ENCODE measurements at places on chromosomes 5 and 9. TPM values are rescaled to one million over a fixed set of nuclear protein-coding genes. Genes with fewer than 3 reads are reported as not detected.

GRCh38 chr5:135236228-135236907, 162.7 kb downstream of the MACROH2A1 start:
- DNase-seq = peak; percentile 74

DNA sequence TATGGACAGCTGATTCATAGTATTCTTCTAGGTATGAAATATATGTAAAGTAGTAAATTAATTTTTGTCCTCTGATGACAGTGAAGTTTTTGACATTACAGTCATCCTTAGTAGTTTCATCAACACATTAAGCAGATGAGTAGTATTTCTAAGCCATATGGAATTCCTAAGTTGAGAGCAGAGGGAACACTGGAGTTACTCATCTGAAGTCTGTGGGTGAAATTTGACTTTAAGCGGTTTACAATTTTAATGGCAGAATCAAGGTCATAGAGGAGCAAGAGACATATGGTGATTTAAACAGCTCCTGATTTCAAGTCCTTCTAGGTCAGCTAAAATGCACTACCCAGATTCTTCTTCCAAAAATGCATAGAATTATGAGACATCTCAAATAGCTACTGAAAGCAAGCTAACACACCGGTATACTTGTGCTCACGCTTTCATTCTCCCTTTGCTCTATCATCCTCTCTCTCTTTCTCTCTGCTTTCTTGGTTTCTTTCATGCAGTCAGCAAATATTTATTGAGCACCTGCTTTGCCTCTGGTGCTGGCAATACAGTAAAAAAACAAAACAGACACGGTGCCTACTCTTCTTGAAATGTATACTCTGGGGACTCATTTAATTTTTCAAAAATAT, 235.9 kb downstream of the FER start:
- DNase-seq = no peak

GRCh38 chr5:159318448-159318847, 11.8 kb downstream of the IL12B start:
- no peak for DNase-seq

DNA sequence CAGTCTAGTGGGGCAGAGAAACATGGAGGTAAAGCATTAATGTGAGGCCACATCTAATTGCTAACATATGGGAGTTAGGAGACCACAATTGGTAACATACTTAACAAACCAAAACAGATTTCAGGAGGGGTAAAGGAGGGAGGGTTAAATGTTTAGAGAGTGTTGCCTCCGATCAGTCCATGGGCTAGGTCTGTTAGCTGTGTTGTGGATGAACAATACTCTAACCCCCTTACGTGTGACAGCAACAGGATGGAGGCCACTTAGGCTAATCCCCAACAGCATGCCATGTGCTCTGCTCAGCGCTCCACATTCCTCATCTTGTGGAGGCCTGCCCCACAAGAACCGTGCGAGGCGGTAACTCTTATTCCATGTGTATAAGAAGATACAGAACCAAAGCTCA, 167.0 kb downstream of the CRB2 start:
- peak; percentile 46 for DNase-seq

DNA sequence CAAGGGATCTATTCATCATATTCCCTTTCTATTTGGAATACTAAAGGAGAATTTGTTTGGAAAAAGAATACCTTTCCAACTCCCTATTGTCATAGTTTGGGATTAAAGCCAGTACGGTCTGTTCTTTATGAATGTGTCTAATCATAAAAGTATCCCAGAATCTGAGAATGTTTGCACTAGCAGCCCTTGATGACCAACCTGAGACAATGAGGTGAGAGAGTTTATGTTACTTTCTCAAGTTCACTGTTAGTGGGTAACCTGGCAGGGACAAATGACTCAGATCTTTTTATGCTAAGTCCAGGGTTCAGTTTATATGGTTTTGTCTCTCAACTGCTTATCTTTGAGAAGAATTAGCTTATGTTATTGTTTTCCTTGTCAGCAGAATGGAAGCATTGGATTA, 25.3 kb upstream of the TLR4 start:
- DNase-seq = no peak

DNA sequence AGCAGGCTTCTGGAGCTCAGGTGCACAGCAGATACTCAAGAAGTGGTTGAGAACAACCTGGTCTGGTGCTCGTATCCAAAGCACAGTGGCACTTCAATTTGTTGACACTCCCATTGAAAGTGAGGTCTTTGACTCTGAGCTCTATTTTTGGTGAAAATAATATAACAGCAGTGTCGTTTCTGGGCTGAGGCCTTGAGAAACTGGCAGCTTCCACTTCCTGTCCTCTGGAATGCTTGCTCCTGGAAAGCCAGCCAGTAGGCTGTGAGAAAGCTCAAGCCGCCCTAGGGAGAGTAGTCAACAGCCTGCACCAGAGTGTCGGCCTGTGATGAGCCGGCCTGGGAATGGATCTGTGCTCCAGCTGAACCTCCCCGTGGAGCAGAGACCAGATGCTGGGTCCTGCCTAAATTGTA, 6.8 kb upstream of the SUSD3 start:
- DNase-seq = peak; percentile 74

- peak; percentile 72 for DNase-seq
Observed at GRCh38 chr5:32443541-32444430, 754 bp downstream of the ZFR start.

DNA sequence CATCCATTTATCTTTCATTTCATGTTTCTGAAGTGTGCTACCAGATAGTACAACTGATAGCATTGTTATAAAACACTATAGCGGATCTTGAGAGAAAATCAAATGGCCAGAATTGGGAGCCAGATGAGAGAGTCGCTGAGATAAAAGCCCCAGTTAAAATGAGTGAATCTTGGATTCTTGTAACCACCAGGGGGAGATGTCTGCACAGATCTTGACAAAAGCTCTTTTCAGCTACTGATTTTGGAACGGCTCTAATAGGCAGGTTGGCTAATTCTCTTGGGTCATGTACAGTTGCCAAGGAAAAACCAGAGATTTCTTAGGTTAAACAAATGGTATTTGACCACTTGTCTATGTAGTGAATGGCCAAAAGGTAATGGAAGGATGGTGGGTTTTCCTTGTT, 21.7 kb downstream of the F2RL2 start:
- DNase-seq = peak; percentile 77

GRCh38 chr5:13316176-13316575, 628.3 kb downstream of the DNAH5 start:
- DNase-seq = no peak

GRCh38 chr5:74035521-74035937, 409.5 kb downstream of the ARHGEF28 start:
- DNase-seq = peak; percentile 82

DNA sequence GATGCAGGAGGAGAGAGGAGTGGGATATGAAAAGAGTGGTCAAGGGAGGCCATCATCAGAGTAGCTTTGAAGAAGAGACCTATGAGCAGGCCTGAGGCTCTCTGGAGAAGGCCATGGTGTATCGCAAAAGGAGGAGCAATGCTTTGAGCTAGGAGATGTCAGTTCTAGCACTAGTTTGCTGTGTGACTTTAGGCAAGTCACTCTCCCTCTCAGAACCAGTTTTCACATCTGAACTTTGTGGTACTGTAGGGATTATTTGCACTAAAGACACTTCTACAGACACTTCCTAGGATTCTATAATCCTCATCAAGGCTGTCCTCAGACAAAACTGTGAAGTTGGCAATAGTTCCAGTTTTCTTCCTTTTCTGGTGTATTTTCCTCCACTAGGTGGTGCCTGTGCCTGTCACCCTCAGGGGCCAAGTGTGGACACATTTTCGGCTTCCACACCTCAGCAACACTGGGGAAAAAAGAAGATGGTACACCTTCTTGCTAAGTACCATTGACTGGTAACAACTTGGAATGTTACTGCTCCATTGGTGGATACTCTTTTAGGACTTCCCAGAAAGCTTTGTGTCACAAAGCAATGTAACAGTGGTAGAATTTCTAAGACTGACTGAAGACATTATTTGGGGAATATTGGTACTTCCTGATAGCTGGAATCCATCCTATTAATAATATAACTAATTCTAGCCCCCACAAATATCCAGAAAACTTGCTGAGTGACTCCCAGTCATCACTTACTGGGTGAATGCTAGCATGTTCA, 9.9 kb downstream of the PAPPA start:
- no peak for DNase-seq

DNA sequence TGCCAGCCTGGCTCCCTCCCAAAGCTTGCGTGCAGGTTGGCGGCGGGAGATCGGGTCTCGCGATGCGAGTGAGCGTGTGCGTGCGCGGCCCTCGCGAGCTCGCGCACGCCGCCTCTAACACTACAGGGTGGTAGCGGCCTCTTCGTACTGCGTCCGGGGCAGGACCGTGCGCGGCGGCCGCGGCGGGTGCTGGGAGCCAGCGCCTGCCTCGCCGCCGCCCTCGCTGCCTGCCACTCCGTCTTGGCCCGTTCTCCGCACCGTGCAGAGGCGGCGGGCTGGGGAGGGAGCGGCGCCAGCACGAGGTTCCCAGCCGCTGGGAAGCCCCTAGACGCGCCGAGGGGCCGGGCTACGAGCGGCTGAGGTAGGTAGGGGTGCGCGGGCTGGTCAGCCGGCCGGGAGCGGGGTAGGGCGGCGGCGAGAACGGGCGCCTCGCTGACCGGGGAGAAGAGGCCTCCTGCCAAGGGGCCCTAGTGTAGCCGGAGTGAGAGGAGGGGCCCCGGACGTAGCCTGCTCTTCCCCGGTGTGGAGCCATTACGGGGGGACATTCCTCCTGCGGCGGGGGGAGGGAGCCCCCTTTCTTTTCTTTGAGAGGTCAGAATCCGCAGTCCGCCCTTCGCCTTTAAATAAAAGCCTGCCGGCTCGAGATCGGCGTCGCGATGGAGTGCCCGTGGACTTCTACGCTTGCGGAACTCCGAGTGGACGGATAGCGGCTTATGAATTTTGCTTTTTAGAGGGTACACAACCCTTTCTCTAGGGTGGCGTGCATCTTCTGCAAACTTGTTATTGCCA, at the start of gene C5orf24:
Gene C5orf24 (plus strand): TSS at position 117 of the 789 bp plus-strand sequence. CDS start 8,933 bp downstream, outside the sequence.
- peak; percentile 98 for DNase-seq

DNA sequence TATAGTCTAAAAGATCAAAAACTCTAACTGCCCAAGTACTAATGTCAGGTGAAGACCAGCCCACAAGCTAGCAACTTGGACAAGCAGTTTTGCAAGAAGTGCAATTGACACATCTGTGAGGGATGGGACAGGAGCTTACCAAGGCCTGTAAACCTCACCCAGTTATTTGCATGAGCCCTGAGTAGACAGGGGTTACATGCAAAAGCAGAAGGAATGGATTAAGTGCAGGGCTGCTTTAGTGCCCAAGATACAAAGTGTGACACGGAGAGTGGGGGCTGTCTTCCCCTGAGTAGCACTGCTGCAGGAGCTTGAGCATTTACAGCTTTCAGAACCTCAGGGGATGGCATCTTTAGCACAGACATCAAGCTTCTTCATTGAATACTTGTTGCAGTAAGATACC, 286.7 kb downstream of the ELAVL2 start:
- DNase-seq = no peak

GRCh38 chr9:97431044-97431441, 19.1 kb downstream of the TDRD7 start:
- DNase-seq = no peak

DNA sequence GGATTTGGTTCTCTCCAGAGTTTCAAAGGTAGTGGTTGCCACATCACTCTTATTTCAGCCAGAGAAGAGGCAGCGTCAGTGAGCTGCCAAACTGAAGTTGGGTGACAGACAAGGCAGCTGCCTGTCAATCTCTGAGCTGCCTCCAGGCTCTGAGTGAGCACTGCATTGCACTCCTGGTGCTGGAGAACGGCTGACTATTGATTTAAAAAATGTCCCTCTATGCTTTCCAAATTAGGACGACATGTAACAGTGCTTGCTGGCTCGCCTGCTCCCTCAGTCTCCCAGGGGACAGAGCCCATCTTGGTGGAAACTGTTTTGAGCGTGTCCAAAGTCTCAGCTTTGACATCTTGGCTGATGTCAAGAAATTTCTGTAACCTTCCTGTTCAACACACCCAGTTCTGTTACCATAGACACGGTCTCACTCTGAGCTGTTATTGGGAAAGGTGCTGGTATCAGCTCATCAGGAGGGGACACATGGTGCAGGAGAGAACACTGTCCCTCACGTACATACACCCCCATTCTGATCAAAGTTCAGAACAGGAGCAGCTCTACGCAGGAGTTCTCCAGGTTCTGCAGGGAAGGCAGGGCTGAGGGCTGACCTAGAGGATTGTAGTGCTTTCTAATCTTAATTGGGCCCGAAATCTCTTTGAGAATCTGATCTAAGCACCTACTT, 15.7 kb downstream of the PCDH12 start:
- no peak for DNase-seq

DNA sequence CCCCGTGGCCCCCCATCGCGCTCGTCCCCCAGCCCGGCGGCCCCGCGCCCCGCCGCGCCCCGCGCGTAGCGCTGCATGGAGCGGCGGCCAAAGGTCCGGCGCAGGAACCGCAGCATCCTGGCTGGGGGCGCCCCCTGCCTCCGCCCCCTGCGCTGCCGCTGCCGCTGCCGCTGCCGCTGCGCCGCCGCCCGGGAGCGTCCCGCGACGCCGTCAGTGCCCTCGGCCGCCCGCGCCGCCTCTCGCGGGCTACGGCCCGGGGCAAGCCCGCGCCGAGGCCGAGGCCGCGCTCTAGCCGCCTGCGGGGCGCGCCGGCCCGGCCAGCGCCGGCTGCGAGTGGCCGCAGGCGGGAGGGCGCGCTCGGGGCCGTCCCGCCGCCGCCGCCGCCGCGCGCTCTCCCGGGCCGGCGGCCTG, 523 bp downstream of the EPB41L4B start:
- peak; percentile 43 for DNase-seq

GRCh38 chr5:128537221-128537999, 635 bp downstream of the FBN2 start:
- DNase-seq = peak; percentile 52

DNA sequence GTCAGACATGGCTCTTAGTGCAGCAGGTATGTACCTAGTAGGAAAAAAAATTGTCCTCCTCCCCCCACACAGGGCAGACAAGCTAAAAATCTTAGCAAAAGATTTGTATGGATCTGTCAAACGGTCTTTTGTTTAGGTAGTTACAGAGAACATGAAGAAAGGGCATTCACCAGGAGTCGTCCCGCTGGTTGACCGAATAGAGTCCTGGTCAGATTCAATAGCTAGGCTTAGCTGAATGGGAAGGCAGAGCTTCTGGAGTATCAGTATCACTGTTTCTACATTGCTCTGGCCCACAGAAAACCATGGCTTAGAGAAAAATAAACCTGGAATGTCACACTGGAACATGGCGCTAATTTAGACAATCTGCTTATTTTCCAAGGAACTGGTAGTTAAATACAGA, 642.3 kb downstream of the PTPRD start:
- DNase-seq = no peak

CARD9 gene
- 4.3 TPM for total RNA-seq

WDR38 gene
- total RNA-seq = not detected

ANKRD20A1 gene
- not detected for total RNA-seq

GRM6 gene
- not detected for total RNA-seq

GDA gene
- 1.8 TPM for total RNA-seq

CORO2A gene
- total RNA-seq = 2.9 TPM

OR2V1 gene
- not detected for total RNA-seq

G3BP1 gene
- 136 TPM for total RNA-seq

TLX3 gene
- total RNA-seq = not detected

TPPP gene
- total RNA-seq = 10.5 TPM

EGR1 gene
- total RNA-seq = 11.1 TPM

Measured in tongue (tissue), 3 donors.